NCI-H1092 (cell line): ENCODE measurements at places on chromosomes 4 and X.

- no peak for DNase-seq
These were observed 286.1 kb upstream of the TENM3 start for GRCh38 chr4:181957088-181957487.

DNA sequence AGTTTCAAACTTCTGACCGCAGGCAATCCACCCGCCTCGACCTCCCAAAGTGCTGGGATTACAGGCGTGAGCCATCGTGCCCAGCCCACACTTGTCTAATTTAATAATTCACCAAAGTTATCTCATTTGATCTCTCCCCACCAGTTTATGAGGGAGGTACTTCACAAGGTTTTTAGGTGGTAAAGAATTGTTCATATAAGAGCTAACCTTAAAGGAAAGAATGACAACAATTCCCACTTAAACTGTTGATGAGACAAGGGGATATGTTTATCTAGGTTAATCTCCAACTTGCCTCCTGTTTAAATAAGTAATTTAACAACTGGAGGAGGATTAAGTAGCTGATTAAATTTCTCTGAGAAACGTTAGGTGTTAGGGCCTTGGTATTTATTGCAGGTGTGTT lies 117.6 kb upstream of the CBLL2 start:
- no peak for DNase-seq

- no peak for DNase-seq
These were observed 19.0 kb upstream of the MRPL1 start for GRCh38 chr4:77843628-77844027.

DNA sequence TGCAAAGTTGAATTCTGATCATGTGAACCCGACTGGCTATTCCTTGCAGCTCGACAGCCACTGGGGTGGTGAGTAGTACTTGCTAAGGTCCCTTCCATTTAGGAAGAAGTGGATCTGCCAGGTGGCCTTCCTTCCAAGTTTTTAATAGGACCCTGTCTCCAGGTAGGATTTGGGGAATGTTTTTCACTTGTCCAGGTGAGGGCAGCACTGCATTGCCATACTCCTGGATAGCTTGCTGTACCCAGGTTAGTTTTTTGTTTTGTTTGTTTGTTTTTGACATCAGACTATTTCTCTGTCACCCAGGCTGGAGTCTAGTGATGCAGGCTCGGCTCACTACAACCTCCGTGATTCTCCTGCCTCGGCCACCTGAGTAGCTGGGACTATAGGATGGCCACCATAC lies 29.8 kb downstream of the SAGE1 start:
- no peak for DNase-seq

GRCh38 chr4:153579872-153580271 lies 104.2 kb upstream of the TLR2 start:
- DNase-seq: no peak

GRCh38 chr4:100555611-100556337 lies 38.0 kb upstream of the EMCN start:
- DNase-seq: no peak

DNA sequence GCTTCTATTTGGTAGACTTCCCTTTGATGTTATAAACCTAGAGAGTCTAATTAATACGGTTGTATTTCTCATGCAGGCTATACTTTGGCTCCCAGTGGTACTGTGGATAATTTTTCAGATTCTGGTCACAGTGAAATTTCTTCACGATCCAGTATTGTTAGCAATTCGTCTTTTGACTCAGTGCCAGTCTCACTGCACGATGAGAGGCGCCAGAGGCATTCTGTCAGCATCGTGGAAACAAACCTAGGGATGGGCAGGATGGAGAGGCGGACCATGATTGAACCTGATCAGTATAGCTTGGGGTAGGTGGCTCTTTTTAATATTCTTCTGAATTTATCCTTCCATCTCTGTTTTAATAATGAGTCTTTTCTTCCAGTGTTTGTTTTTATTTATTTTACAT lies 249.7 kb downstream of the RAPGEF2 start:
- DNase-seq: no peak

- DNase-seq: no peak
These were observed 688 bp downstream of the UFSP2 start for GRCh38 chr4:185424905-185425646.
